ENCODE measurements at places on chromosomes 2 and 18.

- no peak for DNase-seq
Observed at GRCh38 chr18:63261029-63261428, 58.5 kb downstream of the BCL2 start.

GRCh38 chr2:138846216-138846821 is 66.1 kb upstream of the NXPH2 start:
- DNase-seq: peak; percentile 26

DNA sequence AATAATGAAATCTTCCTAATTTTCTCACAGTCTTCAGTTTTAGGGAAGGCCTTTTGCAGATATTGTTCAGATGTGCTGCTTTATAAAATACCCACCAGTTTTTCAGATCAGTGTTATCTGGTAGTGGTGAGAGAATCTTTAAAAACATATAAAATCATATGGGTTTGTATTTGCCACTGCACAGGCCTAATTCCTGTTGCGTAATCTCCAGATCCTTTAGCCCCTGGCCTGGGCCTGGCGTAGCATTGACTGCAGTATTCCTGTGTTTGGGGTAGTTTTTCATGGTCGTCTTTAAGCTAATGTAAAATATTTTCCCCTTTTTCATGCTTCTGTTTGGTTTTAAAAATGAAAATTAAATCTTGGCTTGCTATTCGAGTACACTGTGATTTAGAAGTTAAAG is 43.2 kb downstream of the TSHZ1 start:
- no peak for DNase-seq

- DNase-seq: no peak
Observed at GRCh38 chr18:46562674-46563192, 94.3 kb downstream of the LOXHD1 start.

GRCh38 chr2:12702168-12703121 is 14.3 kb upstream of the TRIB2 start:
- DNase-seq: peak; percentile 87

- no peak for DNase-seq
Observed at GRCh38 chr2:120330946-120331822, 14.8 kb upstream of the INHBB start.

DNA sequence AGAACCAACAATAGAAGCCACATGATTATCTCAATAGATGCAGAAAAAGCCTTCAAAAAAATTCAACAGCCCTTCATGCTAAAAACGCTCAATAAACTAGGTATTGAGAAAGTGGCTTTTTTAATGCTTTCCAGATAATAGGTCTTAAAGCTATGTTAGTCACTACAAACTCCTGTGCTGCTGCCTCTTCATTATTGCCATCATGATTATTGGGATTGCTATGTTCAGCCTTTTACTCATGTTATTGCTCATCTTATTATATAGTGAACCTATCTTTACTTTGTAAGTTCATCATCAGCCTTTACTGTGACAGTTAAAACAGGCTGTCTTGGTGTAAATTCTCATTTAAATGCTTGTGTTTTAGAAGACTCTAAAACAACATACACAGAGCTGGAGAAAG is 1557.2 kb upstream of the ZEB2 start:
- no peak for DNase-seq

DNA sequence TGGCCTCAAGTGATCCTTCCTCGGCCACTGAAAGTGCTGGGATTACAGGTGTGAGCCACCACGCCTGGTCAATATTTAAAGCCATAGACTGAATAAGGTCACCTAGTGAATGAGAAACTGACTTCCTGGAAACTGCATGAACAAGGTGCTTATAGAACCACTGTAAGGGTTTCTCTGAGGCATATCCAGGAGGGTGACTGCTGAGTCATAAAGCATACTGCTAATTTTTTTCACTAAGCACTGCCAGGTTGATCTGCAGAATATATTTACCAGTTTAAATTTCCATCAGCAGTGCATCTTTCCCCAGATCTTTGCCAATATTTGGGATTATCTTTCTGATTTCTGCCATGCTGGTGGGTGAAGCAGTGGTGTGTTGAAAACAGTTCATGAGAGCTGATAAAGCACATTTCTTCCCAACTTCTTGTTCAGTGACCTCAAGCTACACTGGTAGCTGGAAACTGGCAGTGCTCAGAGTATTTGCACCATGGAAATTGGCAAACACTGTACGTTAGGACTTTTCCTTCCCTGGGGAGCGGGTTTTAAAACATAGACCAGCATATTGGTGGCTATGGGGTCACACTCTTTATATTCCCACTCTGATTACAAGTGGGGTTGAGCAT is 4.2 kb upstream of the CLIP4 start:
- DNase-seq: peak; percentile 37

DNA sequence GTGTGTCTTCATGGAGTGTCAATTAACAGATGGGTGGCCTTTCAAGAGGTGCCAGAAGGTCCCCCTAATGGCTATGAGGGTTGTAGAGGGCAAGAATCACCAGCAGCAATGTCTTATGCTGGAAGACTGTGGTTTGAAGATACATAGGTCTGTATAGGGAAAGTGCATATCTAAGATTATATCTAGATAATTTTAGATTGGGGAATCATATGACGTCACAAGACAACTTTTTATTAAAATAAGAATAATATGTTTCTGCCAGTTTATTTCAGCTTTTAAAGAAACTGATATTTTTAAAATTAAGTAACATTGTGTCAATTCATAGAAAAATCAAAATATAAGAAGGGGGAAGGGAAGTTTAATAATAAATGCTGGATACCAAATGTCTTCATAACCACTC is 162.3 kb downstream of the TTN start:
- no peak for DNase-seq

GRCh38 chr2:98608962-98609604 is 694 bp downstream of the UNC50 start:
- DNase-seq: no peak

- no peak for DNase-seq
Observed at GRCh38 chr18:48814490-48815178, 136.1 kb downstream of the SMAD7 start.

DNA sequence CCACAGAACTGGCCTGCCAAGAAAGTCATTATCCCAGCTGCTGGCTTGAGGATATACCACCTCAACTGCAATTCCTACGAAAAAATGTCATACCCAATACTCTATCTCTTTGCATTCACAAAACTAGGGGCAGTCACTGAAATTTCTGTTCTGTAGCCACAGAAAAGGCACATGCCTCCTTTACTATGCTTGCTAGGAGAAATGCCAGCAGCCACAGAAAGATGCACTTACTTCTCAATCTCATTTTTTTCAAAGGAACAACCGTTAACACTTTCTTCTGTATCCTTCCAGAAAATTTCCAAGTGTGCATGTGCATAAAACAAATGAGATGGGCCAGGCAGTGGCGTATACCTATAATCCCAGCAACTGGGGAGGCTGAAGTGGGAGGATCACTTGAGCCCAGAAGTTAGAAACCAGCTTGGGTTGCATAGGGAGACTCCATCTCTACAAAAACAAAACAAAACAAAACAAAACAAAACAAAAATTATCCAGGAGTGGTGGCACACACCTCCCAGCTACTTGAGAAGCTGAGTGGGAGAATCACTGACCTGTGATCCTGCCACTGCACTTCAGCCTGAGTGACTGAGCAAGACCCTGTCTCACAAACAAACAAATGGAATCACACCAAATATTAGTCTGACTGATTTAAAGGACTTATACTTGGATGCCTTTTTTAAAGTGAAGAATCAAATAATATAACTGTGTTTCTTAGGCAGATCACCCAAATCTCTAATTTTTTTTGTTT is 22.4 kb upstream of the PUM2 start:
- DNase-seq: no peak

- DNase-seq: peak; percentile 17
Observed at GRCh38 chr2:102442967-102443828, 20.2 kb downstream of the IL18RAP start.

Measured in NCI-H226 (cell line).